Left renal pelvis (tissue), 4 donors: ENCODE measurements at places on chromosomes 12 and 14. TPM values are rescaled to one million over a fixed set of nuclear protein-coding genes. Genes with fewer than 3 reads are reported as not detected.

GRCh38 chr12:22981711-22982110 lies 356.7 kb downstream of the ETNK1 start:
- no peak for DNase-seq

DNA sequence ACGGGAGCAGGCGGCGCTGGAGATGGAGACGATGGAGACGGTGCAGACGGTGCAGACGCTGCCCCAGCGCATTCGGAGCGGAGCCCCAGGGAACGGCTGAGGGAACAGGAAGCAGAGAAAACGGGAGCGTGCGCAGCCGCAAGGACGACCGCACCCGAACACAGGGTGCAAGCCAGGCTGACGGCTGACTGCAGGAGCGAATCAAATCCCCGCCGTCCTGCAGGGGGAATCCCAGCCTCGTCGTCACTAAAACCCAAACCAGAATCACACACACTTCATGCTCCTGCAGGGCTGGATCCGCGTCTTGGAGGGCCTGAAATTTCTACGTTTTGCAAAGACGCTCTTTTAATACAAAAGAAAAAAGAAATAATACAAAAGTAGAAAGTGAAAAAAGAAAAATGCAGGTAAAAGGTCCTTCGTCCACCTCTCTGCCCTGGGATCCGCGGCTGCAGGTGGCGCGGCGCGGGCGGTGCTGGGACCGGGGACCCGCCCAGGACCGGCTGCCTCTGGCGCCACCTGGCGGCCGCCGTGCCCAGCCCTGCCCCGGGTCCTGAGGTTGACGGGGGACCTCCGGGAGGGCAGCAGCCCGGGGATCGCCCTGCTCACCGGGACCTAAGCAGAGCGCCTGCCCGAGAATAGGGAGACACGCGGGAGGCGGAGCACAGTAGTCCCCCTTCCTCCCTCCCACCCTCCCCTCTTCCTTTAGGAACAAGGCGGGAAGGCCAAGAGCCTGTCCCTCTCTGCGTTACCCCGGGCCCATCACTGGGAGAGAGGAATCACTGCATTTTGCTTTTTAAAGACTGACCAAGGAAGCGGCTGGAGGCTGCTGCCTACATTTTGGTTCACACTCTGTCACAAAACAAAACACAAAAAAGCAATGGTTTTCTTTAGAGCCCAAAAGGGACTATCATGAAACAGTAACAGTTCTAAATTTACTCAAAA lies 20.1 kb downstream of the STX2 start:
- DNase-seq = peak; percentile 28

Gene MYH6
- 0.17 TPM for polyA plus RNA-seq

- no peak for DNase-seq
Observed at GRCh38 chr14:90665321-90666000, 150.8 kb downstream of the TTC7B start.

- no peak for DNase-seq
Observed at GRCh38 chr12:104026841-104027599, 23.0 kb downstream of the GLT8D2 start.

Gene C14orf119
- 84.4 TPM for polyA plus RNA-seq

Gene CDC42BPB
- 66.5 TPM for polyA plus RNA-seq

- DNase-seq = no peak
Observed at GRCh38 chr14:102727336-102728095, 49.7 kb upstream of the TRAF3 start.

DNA sequence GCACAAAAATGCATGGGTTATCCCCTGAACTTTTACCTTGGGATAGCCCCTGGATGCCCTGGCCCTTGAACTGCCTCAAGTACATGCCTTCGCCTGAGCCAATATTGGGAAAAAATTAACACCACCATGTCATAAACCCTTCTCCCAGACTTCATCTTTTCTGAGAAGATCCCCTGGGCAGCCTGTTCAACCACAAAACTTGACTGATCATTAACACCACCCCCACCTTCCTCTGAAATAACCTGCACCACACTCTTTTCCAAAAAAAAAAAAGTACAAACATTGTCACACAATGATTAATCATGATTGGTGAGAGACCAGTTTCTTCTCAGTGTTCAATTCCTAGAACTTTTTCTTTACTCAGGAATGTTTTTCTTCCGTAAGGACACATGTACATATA lies 217.9 kb downstream of the PAX9 start:
- DNase-seq = no peak

Gene VWF
- polyA plus RNA-seq = 18.5 TPM

DNA sequence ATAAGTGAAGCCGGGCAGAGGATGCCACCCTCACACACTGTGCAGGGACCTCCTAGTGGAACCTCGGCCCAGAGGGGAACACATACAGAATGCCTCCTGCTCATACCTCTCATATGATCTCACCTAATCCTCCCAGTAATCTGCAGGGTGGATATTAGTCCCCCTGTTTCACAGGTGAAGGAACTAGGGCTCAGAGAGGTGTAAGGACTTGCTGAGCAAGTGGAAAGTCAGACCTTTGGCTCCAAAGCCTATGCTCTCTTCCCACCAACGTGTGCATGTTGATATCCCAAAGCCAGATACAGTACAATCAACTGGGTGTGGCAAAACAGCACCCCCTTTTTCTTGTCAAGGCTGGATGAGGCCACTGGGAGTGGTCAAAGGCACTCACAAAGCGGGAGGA lies 4.2 kb downstream of the MYH6 start:
- DNase-seq = no peak

Gene AKAP3
- 6.5 TPM for polyA plus RNA-seq
